Activated CD4-positive, alpha-beta T cell treated with anti-CD3 and anti-CD28 coated beads for 48 hours (primary cell): ENCODE measurements at places on chromosomes 11 and 22.

GRCh38 chr11:33268945-33269540 lies 11.9 kb downstream of the HIPK3 start:
- no peak for DNase-seq

DNA sequence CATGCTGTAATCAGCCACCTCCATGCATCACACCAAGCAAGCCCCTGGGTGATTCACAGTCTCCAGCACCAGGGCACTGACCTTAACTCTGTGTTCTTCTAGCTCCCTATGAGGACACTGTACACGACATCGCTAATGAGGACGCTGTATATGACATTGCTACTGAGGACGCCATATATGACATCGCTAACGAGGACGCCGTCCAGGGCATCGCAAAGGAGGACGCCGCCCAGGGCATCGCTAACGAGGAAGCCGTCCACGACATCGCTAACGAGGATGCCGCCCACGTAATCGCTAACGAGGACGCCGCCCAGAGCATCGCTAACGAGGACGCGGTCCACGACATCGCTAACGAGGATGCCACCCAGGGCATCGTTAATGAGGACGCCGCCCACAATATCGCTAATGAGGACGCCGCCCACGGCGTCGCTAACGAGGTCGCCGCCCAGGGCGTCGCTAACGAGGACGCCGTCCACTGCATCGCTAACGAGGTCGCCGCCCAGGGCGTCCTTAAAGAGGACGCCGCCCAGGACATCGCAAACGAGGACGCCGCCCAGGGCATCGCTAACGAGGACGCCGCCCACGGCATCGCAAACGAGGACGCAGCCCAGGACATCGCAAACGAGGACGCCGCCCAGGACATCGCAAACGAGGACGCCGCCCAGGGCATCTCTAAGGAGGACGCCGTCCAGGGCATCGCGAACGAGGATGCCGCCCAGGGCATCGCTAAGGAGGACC lies 34.5 kb upstream of the DGCR6L start:
- no peak for DNase-seq

DNA sequence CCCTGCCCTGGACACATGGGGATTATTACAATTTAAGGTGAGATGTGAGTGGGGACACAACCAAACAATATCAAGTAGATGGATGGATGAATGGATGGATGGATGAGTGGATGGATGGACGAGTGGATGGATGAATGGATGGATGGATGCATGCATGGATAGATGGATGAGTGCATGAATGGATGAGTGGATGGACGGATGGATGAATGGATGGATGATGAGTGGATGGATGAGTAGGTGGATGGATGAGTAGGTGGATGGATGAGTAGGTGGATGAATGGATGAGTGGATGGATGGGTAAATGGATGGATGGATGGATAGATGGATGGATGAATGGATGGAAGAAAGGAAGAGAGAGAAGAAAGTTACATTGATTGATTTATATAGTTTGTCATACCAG lies 859 bp downstream of the LINC01488 start:
- no peak for DNase-seq

GRCh38 chr22:37221424-37222333 lies 9.4 kb upstream of the SSTR3 start:
- DNase-seq: no peak

DNA sequence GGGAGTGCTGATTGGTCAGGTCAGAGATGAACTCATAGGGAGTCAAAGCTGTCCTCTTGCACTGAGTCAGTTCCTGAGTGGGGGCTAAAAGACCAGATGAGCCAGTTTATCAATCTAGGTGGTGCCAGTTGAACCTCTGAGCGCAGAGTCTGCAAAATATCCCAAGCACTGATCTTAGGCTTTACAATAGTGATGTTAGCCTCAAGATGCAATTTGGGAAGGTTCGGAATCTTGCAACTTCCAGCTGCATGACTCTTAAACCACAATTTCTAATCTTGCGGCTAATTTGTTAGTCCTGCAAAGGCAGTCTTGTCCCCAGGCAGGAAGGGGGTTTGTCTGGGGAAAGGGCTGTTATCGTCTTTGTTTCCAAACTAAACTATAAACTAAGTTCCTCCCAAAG lies 92.3 kb upstream of the PARVA start:
- DNase-seq: no peak
